ENCODE measurements at places on chromosomes 13 and 19.

DNA sequence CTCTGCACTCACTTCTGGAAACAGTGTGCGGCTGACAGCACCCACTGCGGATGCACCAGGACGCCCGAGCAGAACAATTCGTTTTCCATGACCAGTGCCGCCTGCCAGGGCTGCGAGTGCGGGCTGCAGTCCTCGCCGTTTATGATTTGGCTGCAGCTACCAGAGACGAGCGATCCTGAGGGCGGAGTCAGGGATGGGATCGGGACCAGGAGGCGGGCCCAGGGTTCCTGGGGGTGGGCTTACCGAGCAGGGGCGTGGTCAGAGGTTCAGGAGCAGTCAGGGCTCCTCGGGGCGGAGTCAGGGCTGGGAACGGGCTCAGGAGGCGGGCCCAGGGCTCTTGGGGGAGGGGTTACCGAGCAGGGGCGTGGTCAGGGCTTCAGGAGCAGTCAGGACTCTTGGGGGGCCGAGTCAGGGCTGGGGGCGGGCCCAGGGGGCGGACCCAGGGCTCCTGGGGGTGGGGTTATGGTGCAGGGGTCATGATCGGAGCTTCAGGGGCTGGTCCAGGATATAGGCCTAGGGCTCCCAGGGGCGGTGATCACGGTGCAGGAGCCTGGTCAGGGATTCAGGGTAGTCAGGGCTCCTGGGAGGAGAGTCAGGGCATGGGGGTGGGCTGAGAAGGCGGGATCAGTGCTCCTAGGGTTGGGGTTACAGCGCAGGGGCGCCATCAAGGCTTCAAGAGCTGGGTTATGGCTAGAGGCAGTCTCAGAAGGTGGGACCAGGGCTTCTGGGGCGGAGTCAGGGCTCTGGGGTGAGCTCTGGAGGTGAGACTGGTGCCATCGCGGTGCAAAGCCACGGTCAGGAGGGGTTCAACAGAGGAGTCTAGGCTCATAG, 1.7 kb downstream of the KLK4 start:
- DNase-seq, result peak; percentile 79

DNA sequence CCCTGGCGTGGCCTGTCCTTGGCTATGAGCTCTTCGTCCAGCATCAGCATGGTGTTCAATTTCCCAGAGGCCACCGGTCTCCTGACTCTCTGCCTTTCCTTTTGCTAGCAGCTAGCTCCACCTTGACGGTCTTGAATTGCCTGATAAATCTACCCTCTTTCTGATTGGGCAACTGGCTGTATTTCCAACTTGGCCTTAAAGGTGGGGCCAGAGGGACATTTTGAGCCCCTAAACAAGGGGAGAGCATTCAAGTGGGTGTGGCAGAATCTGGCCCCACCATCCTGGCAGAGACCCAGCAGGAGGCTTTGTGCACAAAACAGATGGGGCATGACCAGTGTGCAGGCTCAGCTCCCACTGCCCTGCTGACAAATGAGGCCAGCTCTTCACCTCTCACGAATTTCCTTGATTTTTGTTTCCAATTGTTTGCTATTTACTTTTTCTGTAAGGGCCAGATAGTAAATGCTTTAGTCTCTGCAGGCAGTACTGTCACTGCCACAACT, 148.9 kb upstream of the VSTM2B start:
- no peak for DNase-seq

GRCh38 chr19:862581-863314, 3.3 kb downstream of the CFD start:
- peak; percentile 79 for DNase-seq

DNA sequence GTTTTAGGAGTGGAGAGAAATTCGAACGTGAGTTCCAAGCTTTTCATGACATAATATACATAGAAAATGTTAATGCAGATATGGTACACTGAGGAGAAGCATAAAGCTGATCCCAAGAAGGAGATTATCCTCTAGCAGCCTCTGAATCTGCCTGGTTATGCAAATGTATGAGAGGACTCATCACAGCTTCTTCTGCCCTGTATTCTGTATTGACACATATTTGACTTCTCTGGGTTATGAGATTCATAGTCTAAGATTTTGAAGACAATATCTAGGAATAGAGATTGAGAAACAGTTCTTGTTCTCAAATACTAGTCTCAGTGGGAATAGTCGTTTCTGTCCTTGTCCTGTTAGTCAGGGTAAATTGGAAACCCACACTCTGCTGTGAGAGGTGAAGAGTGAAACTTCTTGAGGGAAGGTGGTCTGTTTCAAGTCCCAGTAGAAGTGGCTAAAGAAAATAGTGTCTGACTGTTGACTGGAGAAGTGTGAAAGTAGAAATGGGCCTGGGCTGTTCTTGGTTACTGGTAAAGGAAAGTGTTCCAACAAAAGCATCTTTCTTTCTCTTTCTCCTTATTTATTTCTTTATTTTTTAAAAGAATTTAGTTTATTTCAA, 1356.6 kb downstream of the SLITRK5 start:
- DNase-seq, result no peak

GRCh38 chr13:44331912-44332851, 41.4 kb upstream of the SERP2 start:
- DNase-seq, result no peak

DNA sequence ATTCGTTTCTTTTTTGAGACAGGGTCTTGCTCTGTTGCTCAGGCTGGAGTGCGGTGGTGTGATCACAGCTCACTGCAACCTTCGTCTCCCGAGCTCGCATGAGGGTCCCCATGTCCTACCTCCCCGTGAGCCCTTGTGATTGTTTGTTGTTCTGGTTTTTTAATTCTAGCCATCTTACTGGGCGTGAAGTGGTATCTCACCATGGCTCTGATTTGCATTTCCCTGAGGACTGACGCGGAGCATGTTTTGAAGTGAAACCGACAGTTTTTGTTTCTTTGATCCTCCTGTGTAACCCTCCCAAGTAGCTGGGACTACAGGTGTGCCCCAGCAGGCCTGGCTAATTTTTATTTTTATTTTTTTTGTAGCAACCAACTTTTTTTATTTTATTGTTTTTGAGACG, 21.7 kb downstream of the GNG7 start:
- peak; percentile 92 for DNase-seq

DNA sequence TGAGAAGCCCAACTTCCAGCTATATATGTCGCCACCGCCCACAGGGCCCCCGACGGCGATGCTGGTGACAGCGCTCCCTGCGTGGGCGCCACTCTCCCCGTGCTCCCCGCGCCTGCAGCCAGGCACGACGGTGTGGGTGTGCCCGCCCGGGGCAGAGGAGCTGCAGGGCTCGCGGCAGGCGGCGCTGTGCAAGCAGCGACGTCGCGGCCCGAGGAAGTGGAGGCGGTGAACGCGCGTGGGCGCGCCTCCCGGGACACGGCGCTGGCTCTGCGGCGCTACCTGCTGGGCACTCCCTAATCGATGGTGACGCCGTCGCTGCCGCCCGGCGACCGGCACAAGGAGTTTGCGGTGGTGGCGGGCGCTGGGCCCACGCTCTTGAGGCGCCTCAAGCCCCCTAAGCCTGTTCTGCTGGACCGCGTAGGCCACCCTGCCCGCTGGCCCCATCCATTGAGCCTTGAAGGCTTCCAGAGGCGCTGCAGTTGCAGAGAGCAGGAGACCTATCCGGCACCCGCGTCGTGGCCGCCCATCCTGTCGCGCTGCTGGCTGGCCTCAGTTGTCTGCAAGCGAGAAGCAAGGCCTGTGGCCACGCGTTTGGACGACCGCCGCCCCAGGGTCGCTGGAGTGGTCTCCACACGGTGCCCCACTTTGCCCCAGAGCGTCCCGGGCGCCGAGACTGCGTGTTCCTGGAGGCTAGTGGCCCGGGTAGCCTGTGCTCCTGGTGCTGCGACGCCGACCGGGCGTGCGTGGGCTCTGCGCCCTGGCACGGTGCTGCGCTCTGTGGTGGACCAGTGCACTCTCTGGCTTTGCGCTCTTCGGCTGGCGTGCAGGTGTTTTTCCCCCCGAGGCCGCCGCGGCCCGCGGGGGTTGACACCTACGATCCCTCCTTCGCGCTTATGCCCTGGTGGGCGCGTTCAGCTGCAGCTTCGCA, 23.1 kb downstream of the LRFN3 start:
- DNase-seq, result no peak

GRCh38 chr13:20073775-20074174, 87.1 kb downstream of the GJA3 start:
- peak; percentile 32 for DNase-seq

GRCh38 chr19:43725468-43725867, 9.6 kb downstream of the IRGC start:
- peak; percentile 68 for DNase-seq

DNA sequence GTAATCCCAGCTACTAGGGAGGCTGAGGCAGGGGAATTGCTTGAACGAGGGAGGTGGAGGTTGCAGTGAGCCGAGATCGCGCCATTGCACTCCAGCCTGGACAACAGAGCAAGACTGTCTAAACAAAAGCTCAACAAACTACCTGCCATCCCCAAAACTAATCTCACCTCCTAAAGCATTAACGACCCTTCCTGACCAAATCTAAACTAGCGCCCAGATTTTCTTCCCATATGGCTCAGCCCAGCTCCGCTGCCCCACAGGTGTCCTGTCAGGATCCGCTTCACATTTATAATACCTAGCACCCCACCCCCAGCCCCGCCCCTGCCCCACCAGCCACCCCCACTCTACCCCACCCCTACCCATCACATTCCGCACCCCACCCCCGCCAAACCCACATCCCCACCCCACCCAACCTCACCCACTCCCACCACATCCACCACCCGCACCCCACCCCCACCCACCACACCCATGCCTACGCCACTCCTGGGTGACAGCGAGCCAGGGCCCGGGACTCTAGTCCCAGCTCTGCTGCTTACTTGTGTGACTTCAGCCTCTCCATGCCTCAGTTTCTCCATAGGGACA, 599 bp downstream of the C19orf12 start:
- DNase-seq, result peak; percentile 36

Measured in GM12865 (cell line).